Hepatic stellate cell (primary cell): ENCODE measurements at places on chromosomes 7 and 10.
A peak's percentile ranks its signal among the peaks of the same experiment; 100 is the strongest.

GRCh38 chr7:82760831-82761230 lies 317.3 kb upstream of the CACNA2D1 start:
- DNase-seq = no peak

GRCh38 chr10:8349610-8350249 lies 295.2 kb downstream of the GATA3 start:
- DNase-seq = no peak

- no peak for DNase-seq
Observed at GRCh38 chr10:11517150-11517549, 94.3 kb downstream of the USP6NL start.

DNA sequence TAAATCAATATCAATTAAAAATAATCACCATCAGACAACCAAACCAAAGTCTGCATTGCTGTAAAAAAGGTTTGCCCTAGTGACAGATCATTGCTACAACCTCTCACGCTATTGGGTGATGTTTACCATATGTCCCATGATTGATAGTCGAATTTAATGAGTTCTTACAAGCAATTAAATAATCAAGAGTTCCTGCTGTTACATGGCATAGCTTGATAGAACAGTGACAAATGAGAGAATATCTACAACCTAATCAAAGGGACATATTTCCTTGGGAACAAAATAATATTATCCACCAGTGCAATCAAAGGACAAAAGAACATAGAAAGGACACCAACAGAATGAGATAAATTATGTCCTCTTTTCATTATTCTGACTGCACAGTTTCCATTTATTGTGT lies 387.4 kb downstream of the ETV1 start:
- no peak for DNase-seq

DNA sequence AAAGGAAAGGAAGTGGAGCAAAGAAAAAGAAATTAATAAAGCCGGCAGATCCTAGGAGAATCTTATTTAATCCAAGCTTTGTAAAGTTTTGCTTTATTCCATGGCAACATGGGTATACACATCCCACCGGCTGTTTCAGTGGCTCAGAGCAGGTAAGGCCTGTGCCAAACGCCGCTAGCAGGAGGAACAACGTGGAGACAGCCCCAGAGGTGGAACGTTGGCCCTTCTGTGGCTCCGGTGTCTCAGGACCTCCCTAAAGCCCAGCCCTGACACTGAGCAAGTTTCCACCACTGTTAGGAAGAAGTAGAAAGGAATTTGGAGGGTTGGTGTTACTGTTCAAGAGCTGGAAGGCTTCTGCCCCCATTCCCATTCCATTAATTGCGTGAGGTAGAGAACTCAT lies 52.0 kb downstream of the EGFR start:
- DNase-seq = no peak

DNA sequence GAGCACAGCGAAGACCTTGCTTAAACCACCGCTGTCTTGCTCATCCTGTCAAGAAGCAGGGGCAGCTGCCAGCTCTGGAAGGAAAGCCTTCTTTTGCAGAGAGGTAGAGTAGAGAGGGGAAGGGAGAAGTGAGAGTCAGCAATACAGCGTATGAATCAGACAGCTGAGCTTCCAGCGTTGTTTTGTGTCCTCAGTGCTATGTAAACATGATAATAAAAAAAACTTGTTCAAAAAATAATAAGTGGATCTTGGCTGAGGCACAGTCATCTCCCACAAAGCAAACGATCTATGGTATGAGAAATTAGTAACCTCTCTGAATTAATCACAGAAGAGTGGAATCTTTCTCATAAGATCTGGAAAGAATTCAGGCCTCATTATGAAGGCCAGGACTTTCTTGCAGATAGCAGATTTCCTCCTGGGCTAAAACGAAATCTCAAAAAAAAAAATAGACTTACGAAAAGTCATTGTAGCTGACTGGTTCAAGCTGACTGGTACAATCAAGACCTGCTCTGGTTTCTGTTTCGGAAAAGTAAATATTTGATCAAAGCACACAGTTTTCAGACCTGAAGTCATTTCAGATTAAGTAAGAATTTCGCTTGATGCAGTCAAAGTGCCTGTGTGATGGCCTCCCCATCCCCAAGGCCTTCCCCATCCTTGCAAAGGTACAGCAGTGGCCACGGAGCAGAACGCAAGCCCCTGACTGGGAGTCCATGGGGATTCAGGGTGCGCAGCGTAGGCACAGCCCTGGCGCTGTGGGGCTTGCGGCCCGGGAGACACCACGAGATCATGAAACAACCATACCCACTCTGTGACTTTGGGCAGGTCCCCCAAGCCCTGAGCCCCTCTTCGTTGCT lies 29.4 kb downstream of the CHST15 start:
- DNase-seq = peak; percentile 38

DNA sequence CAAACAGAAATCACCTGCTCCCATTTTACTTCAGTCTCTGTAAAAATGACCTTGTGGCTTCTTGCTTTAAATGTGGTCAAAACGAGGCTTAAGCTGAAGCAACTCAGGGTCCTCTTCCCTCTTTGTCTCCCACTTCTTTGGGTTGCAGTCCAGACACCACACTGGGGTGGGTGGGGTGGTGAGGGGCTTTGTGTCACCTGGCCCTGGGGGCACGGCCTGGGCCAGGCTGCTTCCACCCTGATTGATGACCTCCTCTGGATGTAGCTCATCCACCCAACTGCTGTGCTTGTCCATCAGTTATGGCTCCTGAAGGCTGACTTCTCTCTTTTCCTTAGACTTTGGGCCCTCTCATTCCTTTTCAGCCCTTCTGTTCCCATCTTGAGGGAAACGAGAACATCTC lies 26.8 kb upstream of the NPS start:
- no peak for DNase-seq

- DNase-seq = no peak
Observed at GRCh38 chr7:38280000-38280399, 6.6 kb upstream of the TARP start.

- DNase-seq = no peak
Observed at GRCh38 chr7:92621561-92622023, 31.4 kb upstream of the FAM133B start.

DNA sequence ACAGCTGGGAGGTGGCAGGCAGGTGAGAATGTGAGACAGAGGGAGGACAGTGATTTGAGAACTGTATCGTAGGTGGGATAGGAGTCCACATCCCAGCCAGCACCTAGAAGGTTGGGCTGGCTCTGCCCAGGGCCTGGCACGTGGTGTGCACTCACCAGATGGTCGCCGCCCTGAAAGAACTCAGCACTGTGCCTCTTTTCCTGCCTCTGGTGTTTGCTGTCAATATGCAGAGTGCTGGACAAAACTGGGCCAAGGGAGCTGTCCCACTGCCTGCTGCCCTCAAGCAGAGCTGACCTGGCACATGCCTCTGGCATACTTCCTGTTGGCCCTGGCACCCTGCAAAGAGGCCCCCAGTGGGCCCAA lies 36.8 kb downstream of the CHST3 start:
- DNase-seq = no peak

DNA sequence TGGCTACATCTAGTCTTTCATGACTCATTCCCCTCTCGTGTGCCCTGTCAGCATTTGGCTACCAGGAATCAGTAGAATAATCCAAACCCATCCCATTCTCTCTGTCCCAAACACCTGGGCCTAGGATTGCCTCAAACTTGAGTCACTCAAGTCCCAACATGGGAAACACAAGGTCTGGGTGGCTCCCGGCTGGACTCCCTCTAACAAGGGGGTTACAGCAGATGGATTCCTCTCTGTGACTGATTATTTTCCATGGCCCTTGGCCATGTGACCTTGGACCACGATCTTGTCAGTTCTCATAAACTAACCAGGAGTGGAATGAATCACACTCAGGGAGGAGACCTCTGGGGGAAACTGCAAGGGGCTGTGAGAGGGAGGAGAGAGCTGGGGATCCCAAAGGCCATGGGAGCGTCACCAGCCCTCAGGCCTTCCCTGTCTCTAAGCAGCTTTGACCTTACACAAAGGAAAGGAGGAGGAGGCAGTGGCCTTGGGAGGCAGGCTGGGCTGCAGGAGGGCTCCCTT lies 533.1 kb downstream of the KCNMA1 start:
- DNase-seq = peak; percentile 88

GRCh38 chr7:157576415-157576814 lies 239.6 kb downstream of the DNAJB6 start:
- no peak for DNase-seq

DNA sequence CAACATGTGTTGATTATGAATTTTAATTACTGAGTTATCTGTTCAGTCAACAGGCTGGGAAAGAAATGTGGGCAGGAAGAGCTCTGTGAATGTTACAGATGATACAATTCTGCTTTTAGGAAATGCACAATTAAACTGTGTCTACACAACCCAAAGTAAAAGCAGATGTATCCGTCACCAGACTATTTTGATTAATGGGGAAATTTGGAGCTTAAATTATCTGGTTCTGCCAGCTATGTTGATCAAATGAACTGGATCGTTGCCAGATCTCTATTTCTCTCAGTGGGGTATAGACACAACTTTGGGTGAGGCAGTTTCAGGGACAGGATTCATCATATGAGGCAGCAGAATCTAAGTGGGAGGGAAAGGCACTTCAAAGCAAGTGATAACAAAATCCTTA lies 136.5 kb downstream of the NEUROD6 start:
- no peak for DNase-seq

GRCh38 chr7:3107228-3107763 lies 63.6 kb upstream of the CARD11 start:
- no peak for DNase-seq

DNA sequence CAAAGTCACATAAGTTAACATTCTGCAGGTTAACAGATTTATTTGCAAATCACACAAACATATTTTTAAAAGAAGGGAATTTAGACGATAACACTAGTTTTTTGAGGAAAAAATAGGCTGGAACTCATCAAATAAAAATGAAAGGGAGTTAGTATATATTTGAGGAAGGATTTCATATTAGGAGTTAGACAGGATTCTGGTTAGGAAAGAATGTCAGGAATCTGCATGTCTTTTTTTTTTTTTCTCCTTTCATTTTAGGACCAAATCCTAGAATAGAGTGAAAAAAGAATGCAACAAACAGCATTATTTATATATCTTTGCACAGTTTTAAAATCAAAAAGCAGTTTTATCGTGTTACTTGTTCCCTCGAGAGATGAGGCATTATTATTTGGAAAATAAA lies 8.9 kb upstream of the TRDMT1 start:
- no peak for DNase-seq

DNA sequence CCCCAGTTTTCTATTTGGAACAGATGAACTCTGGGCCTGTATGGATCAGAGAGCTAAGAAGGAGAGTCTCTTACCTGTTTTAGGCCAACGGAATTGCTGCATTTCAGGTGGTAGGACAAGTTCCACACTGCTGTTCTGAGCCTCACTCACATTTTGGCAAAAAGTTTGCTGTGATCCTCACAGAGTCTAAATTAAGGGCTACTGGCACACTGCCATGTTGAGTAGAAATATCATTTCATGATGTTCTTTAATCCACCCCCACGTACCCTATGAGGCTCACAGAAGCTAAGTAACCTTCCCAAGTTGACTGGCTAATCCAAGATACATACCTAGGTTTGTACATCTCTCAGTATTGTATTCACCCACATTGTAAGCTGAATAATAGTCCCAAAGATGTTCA lies 447.2 kb downstream of the INHBA start:
- DNase-seq = peak; percentile 5

GRCh38 chr10:77090381-77091356 lies 546.9 kb downstream of the KCNMA1 start:
- no peak for DNase-seq

DNA sequence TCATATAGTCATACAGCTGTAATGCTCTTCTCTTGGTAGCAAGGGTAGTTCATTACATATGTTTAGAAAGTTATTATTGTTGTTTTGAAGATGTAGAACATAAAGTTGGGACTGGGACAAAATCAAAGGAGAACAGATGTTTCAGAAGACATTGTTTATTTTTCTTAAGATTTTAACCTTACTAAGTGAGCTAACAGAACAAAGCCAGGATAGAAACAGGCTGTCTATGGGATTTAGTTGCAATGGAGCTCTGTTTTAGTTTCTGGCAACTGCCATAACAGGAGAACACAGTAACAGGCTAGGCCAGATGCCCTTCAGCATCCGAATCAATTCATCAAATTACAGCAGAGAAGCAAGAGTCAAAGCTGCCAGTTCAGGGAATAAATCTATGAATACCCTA lies 382.4 kb downstream of the ARL4A start:
- no peak for DNase-seq

GRCh38 chr7:129101746-129102145 lies 42.8 kb upstream of the TSPAN33 start:
- no peak for DNase-seq

DNA sequence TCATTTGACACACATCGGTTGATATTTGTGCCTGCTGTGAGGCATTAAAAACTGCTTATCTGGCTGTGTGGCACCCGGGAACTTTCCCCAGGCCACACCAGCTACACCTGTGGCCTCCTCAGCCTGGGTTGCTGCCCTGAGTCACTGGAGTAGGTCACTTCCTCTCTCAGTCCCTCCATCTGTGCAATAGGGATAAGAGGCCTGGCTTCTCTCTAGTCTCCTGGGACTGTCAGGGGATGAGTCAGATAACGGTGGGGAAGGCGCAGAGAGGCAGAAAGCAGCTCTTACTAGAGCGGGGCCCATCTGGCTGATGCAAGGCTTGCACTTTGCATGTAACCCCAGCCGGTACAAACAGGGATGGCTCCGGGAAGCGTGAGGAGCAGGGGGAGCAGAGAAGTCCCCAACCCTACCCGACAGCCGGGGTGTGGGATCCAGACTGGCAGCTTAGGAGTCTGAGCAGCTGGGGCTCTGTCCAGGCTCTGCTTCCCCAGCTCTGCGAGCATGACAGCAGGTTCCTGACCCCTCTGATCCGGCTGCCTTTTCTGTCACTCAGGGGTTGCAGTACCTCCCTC lies 34.0 kb downstream of the DNAJB12 start:
- DNase-seq = peak; percentile 97

- peak; percentile 19 for DNase-seq
Observed at GRCh38 chr7:39910108-39910869, 39.8 kb upstream of the CDK13 start.

GRCh38 chr10:74949034-74949832 lies 122.8 kb downstream of the KAT6B start:
- peak; percentile 34 for DNase-seq

- DNase-seq = no peak
Observed at GRCh38 chr10:128517167-128517566, 390.9 kb upstream of the MKI67 start.

GRCh38 chr7:134458341-134458805 lies 527 bp downstream of the AKR1B1 start:
- peak; percentile 68 for DNase-seq

- no peak for DNase-seq
Observed at GRCh38 chr10:48931188-48931587, 8.5 kb downstream of the LRRC18 start.
